ENCODE measurements at places on chromosomes 4 and X. TPM values are rescaled to one million over a fixed set of nuclear protein-coding genes. Genes with fewer than 3 reads are reported as not detected.

GRCh38 chr4:17096692-17097091 is 198.2 kb upstream of the LDB2 start:
- no peak for DNase-seq

DNA sequence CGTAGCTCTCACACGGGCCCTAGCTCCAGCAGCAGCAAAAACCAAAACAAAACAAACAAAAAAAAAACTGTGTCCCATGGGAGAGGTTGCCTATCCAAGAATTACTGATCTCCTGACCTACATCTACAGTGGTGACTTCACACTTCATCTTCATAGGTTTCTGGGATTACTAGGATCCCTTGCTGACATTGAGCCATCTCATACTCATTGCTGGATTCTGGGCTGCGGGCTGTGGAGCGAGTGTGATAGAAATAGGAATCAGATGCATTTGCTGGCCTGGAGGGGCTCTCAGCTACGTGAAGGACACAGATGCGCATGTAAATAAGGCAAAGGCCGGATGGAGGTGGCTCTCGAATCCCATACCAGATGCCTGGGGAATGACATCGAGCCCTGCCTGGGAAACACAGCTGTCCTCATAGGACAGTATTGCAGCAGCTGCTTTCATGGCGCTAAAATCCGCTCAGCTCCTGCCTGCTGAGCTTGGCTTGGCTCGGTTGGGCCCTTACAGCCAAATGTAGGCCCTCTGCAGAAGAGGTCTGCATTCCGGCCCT is 41.7 kb downstream of the CNGA2 start:
- no peak for DNase-seq

DNA sequence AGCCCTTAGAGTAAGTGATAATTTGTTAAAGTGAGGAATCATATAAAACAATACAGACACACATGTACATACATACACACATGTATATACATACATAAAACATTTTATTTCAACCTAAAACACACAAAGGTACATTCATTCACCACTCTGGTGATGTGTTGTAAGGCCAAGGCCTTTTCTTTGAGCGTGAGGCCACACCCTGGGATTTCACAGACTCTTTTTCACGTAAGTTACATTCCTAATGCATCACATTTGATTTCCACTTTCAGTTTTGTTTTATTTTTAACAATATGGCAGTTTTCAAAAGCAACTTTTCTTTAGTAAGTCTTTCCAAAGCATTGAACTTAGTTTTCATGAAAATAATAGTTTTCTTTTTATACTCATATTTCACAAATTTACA is 170.7 kb downstream of the COL4A6 start:
- DNase-seq = no peak

DNA sequence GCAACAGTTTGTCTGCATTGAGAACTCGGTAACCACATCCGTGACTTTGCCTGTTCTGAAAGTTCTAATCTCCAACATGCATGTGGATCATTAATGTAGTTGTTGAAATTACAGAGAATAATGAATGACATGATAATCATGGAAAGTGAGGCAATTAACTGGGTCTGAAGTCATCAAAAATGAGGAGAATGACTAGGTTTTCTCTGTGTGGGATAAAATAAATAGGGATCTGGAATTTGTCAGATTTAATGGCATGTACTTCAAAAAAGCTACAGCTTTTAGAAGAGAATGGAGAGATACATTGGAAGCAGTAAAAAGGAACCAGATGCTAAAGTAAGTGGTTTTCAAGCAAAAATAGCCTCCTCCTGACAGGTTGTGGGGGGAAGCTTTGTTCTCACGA is 59.3 kb downstream of the AFM start:
- no peak for DNase-seq

- DNase-seq = peak; percentile 64
Observed at GRCh38 chr4:110197529-110198042, 829 bp downstream of the ELOVL6 start.

DNA sequence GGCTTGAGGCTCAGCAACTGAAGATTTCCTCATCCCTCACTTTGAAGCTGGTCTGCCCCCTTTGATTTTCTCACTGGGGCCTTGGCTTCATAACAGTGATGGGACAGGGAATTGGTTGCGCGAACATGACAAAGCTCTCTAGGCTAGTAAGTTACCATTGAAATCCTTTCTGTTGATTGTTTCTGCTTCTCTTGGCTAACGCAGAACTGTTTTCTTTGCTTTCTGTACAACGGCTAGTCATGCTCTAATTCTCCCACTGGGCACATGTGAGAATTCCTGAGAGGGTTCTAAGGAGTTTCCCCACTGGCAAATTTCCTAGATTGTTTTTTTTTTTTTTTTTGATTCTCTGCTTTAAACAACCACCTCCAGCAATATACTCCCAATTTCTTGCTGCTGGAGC is 738.6 kb downstream of the PCDH7 start:
- no peak for DNase-seq

GRCh38 chrX:145910017-145910416 is 92.4 kb downstream of the SLITRK2 start:
- no peak for DNase-seq

DNA sequence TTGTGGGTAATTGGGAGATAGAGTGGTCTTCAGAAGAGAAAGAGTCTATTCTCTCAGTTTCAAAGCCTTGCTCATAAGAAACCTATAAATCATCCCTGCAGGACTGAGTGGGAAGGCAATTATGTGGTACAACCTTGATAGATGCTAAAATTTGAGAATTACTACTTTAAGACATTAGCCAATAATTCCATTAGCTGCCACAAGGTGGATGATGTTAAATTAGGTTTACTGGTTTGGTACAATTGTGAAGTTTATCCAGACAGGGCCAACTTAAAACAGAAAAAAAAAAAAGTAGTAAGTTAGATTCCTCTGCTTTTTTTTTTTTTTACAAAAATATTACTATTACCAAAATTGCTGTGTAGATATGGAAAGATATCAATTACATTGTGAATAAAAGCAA is 73.2 kb upstream of the AMOT start:
- DNase-seq = no peak

GRCh38 chrX:75648803-75649588 is 126.2 kb upstream of the ZDHHC15 start:
- DNase-seq = no peak

DNA sequence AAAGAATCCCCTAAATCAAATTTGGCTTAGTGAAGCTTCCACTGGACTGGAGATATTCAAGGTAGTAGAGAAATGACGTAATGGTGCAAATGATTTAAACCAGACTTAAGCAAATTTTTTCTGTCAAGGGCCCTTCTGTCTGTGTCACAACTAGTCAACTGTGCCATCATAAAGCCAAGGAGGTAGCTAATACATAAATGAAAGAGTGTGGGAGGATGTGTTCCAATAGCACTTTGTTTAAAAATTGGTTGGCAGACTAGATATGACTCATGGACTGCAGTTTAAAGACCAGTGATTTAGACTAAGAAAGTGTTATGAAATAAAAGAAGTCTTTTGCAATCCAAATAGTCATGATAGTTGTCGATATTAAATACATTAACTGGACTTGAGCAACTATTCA is 24.3 kb upstream of the TEX13C start:
- DNase-seq = no peak

DNA sequence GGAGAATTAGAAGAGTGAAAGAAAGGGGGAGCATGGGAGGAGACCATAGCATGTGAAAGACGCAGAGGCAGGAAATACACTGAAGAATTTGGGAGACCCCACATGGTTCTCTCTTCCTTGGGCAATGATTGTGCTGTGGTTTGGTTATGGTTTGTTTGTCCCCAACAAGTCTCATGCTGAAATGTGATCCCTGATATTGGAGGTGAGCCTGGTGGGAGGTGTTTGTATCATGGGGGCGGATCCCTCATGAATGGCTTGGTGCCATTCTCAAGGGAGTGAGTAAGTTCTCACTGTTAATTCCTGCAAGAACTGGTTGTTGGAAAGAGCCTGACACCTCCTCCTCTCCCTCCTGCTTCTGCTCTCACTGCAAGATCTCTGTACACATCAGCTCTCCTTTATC is 78.6 kb upstream of the RAI2 start:
- DNase-seq = no peak

DNA sequence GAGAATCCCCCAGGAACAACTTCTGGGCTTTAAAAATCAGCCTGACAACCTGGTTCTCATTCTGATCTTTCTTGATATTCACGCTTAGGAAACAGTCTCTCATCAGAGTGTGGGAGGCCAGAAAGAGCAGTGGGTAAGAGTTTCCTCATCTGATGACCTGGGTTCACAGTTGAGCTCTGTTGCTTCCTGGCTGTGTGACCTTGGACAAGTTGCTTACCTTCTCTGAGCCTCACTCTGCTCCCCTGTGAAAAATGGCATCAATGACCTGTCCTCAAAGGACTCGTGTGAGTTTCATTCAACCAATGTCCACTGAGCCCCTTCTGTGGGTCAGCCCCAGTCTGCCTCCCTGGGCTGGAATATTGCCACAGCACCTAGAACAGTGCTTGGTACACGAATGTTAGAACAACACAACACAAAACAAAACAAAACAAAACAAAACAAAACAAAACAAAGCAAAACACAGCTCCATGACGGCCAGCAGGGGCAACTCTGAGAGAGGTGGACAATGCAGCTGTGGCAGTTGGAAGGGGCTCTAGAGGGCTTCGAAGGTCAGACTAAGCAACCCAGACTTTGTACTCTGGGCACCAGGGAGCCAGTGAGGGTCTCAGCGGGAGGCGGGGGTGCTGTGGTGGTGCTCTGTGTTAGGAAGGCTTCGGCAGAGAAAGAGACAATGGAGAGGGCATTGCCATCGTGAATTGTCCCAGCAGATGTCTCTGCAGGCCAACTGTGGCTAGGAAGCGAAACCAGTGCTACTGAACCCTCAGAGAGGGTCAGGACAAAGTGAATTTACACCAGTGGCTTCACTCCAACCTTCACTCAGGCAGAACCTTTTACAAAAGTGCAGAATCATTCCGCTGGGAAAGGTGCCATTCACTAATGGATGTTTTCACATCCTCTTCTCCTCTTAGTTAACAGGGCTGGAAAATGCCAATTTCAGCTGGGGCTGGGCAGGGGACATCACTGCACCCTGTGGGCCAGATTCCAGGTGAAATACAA is 14.3 kb upstream of the C4orf50 start:
- no peak for DNase-seq

DNA sequence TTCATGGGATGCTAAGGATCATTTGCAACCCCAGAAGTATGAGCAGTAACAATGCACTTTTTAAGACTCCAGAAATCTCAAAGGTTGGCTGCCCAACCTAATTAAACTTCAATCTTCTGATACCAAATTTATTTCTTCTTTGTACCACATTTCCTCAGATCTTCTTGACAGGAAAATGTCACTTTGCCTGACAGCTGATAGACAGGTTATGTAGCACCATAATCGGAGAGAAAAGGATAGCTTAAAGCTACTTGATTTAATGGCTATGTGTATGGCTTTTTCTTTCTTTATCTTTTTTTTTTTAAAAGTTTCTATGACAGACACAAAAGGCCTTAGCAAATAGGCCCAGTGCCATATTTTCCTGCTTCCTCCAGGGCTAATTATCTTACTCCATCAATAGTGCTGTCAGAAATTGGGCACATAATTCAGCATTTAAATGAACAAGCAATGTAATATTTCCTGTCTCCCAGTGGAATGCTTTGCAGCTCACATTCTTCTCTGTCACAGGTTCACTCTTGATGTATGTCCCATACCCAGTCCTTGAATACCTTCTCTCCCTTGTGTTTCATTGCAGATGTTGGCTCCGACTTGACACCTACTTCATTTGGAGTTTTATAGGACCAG is 795.7 kb downstream of the ADGRL3 start:
- no peak for DNase-seq

DNA sequence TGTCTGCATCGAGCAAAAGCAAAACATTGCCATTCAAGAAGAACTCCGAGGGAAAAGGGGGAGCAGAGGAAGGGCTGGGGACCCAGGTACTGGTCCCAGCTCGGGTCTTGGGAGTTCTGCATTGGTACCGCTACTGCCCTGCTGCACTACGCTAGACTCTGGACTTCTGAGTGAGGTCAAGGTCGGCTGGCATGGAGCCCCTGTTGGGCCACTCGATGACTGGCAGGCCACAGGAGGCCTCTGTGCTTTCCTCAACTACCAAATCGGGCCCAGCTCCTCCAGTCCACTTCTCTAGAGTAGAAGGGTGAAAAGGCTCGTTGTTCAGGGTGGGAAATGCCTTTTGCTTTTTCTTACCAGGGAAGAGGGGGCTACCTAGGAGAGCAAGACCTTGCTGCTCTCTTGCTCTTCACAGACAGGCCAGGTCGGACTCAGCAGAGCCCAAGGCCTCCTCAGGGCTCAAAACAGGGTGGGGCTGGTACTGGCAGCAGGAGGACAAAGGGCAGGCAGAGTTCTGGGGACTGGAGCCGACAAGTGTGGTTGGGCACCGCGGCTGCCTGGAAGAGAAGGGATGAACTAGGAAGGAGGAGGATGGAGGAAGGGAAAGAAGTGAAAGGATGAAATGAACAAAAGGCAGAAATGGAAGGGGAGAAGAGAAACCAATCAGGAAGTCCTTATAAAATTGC is 8.9 kb upstream of the IRAK1 start:
- DNase-seq = no peak

DNA sequence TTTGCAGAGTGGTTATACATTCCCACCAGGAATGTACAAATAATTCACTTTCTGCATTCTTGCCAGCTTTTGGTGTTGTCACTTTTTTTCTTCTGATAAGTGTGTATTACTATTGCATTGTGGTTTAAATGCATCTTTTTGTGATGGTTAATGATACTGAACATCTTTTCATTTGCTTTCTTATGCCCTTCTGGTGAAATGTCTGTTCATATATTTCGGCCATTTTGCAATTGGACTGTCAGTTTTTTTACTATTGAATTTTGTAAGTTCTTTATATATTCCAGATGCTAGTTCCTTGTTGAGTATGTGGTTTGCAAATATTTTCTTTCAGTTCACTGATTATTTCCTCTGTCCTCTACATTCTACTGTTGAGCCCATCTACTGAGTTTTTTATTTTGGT is 19.4 kb upstream of the BMP2K start:
- DNase-seq = no peak

DNA sequence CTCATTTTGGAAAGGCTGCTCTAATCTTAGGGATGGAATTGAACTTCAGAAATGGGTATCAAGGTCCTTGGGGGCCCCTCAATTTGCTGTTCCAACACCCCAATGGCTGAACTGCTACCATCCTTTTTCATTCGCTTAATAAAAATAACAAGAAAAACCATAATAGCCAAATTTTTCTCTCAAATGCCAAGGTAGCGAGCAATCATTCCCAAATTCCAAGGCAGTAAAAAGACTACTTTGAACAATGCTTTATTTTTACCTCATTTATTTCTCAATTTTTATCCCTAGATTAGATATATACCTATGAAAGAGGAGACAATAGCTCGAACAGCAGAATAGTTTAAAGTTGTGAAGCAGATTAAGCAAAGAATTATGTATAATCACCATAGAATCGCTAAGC is 323.4 kb upstream of the SLC7A11 start:
- DNase-seq = no peak

DNA sequence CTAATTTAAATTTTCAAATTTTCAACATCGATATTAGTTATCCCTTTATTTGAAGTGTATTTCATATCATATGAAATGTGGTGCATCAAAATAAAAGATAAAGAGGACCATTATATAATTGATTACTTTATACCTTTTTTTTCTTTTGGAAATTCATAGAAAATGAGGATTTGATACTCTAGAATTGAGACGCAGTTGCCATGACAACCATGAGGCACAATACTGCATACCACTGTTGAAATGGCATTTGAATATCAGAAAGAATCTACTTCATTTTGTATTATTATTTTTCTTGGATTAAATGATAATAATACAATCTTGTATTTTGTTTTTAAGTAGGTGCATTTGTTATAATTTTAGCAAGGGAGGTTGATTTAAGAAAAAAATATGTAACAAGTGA is 323.1 kb downstream of the PCDH18 start:
- DNase-seq = no peak

Gene FRMD7
- total RNA-seq = not detected

Gene MXRA5
- 2.5 TPM for total RNA-seq

Gene TLR6
- 8.2 TPM for total RNA-seq

Gene MAGEA2B
- not detected for total RNA-seq

Gene ZRSR2
- 17.7 TPM for total RNA-seq

Gene SPANXA1
- not detected for total RNA-seq

Gene AKAP4
- not detected for total RNA-seq
